GM23338 (cell line): ENCODE measurements at places on chromosomes 16 and 17.

DNA sequence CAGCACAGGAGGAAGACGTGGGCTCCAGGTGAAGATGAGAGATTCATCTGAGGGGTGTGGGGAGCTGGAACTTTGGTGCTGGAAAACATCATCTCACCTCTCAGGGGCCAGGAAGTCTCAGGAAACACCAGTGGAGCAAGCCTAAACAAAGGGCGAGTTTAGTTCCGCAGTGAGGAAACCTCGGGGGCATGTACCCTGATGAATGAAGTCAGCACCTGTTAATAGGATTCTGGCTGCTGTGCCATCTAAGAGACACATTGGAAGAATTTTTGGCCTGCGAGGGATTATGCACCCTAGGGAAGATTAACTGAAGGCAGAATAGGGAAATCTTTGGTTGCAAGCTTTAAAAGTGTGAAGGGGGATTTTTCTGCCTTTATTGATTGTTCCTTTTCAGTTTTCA, 94.7 kb upstream of the CACNG5 start:
- no peak for DNase-seq

DNA sequence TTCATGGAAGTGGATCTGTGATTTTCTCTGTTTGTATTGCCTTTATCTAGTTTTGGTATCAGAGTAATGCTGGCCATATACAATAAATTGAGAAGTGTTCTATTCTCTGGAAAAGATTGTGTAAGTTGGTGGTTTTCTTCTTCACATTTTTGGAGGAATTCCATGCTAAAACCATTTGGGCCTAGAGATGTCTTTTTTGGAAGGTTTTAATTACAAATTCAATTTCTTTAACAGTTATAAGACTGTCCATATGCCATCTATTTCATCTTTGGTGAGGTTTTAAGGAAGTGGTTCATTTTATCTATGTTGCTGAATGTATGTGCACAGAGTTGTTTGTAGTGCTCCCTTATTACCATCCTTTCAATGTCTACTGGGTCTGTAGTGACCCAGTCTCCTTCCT, 46.0 kb downstream of the CACNG1 start:
- DNase-seq: no peak

DNA sequence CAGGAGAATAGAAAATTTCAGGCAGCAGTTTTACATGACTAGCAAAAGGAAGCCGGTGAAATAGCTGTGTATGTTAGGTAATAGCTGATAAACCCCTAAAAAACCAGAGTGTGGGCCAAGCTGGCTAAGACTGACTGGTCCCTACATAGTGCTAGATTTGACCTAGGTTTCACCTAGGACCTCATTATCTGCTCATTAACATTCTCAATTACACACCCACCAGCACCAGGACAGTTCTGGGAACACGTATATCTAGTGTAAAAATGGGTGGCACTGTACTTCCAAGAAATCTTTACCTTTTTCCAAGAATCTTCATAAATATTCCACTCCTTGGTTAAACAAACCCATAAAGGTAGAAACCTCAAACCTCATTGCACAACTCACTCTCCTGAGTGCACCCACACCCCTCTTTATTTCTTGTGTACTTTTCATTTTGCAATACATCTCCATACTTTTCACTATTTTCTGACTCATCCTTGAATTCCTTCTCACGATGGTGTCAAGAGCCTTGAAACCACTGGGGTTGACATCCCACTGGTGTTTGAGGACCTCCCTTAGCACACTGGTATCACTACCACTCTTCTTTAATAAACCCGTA, 262.7 kb upstream of the KCNJ16 start:
- no peak for DNase-seq

DNA sequence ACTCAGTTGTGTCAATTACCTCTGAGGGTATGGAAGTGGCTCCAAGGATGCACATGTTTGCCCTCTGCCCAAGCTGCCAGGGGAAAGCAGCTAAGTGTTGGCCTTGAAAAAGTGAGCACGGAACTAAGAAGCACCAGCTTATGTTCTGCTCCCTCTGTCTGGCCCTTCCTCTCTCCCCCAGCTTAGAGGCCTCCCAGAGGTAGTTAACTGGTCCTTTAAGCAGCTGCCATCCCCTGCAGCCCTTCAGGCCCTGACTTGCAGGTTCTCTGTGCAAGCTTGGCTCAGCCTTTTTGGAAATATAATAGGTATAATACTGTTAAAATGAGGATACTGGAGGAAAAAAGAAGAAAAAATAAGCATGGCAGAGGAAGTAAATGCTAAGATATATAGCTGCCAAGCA, 7.0 kb upstream of the UBE2Z start:
- DNase-seq: no peak

DNA sequence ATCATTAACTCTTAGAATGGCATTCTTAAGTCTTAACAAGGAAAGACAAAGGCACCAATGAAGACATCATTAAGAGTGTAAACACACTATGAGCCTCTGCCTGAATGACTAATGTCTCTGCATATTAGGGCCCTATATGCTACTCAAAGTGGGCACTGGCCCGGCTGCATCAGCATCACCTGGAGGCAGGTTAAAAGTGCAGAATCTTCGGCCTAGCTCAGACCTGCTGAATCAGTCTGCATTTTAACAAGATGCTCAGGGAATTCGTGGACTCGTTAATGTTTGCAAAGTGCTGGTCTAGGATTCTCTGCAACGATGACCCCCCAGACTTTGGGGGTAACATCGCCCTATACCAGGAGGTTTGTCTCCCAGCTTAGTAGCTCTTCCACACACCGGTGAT, 6.7 kb downstream of the MPP3 start:
- DNase-seq: no peak

DNA sequence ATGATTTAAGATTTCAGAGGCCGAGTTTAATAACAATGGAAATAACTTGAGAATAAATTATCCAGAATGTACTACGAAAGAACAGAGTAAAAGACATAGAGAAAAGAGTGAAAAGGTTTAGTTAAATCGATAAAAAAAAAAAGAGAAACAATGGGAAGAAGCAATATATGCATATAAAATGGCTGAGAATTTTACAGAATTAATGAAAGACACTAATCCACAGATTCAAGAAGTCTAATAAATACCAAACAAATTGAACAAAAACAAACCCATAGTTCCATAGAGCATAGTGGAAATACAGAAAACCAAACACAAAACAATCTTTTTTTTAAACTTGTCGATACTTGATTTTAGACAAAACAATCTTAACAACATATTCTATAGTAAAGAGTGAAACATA, 1.7 kb downstream of the PSME3IP1 start:
- no peak for DNase-seq

GRCh38 chr16:4922721-4923342, 14.1 kb downstream of the PPL start:
- DNase-seq: no peak
